ENCODE measurements at places on chromosomes 2 and 18.
A peak's percentile ranks its signal among the peaks of the same experiment; 100 is the strongest.

- no peak for DNase-seq
Measured at GRCh38 chr2:216404010-216404618, 8.2 kb upstream of the SMARCAL1 start.

DNA sequence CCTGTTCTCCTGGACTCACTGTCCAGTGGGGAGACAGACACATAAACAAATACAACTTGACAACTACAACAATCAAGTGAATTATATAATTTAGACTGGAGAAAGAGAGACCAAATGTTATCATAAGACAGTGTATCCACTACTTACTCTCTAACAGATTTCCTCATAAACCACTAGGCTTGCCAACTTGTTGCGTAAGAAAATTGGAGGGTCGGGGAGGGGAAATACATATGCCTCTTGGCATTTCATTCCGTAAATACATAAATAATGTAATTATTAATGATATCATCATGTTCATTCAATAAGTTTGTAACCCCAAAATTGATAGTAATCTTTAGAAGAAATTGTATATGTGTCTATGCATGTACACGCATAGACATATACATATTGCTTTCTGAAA lies 14.9 kb downstream of the RAB6D start:
- DNase-seq, result no peak

DNA sequence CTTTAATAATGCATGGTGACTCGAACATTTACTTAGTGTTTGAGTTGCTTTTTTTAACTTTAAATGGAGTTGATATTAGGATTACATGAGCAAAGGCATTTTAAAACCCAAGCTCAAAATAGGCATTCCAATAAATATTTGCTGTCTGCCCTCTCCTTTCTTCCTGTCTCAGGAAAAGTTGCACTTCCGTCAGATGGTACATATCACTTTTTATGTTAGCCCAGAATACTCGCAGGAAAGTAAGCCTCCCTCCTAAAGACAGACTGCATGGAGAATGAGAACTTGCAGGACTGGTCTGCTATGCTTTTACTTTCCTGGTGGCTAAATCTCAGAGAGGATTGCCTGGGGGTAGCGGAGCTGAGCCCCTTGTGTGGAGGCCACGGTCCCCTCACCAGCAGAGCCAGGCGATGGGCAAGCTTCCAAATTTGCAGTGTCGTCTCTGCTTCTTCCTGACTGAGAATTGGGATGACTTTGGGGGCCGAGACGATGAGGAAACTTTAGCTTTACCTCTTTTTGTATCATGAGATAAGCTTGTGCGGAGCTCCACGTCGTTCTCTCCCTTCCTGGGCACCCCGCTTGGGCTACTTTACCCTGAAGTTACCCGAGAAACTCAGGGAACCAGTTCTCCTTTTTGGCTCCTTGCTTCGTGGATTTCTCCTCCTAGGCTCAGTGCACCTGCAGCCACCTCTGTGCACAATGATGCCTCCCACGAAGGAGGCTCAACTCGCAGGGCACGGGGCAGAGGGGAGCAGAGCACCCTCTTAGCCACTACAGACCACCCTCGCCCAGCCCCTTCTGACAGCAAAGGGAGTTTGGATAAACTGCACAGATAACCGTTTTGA lies 223.3 kb downstream of the SH3RF3 start:
- no peak for DNase-seq

- DNase-seq, result no peak
Measured at GRCh38 chr2:148702475-148702874, 57.9 kb downstream of the EPC2 start.

DNA sequence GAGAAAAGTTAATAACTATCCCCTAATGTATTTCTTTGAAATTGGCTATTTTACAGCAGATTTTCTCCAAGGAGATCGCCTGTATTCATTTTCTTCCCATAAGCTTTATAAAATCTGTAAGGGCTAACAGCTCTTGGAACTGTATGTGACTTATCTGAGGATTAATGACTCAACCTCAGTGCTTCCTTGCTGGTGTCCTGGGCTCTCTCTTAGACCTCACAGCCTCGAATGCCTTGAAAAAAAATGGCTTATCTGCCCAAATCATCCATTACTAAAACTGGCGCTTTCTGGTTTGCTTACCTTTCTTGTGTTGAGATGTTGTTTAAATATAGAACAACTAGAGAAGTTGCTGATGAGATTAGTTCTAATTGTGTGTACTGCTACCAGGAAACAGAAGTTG lies 713.6 kb downstream of the SLC4A3 start:
- no peak for DNase-seq

DNA sequence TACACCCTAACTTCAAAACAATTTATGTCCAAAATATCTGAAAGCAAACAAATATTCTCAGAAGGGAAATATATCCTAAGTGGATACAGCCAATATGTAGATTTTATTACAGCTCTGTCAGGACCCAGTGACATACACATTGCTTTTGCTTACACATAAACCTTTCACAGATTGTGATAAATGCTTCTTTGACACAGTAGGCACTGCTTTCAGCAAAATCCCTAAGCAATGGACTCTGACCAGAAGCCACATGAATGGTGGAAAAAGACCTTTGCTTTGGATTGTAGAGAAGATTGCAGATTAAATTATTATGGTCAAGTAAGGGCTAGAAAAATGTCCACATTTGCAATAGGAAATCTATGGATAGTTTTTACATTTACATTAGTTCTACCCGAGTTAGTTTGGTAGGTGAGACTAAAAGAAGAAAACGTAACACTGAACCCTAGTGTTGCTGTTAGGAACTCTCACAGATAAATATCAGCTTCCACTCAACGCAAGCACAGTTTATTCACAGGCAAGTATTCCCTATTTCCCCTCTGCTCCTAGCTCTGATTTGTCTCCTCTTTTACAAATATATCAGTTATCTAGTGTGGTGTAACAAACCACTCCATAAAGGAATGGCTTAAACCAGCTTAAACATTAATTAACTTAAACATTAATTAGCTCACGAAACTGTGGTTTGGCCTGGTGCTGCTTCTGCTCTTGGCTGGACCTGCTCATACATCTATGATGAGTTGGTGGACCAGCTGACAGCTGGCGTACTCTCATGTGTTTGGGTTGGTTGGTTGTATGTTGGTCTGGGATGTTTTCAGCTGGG lies 23.6 kb upstream of the SERPINE2 start:
- no peak for DNase-seq

DNA sequence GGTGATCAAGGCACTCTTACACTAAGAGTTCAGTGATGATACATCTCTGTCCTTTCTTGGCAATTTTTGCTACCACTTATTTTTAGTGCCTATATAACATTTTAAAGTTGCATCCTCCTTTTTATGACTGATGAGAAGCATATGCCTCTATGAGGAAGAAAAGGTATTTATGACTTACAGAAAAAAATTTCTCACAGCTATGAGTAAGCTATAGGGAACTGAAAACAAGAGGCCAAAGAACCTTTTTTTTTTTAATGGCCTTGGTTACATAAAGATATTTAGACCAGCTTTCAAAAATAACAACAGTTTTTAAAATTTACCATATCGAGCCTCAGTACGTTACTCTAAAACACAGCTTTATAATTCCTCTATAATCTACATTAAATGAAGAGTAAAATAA lies 21.3 kb downstream of the MBD5 start:
- no peak for DNase-seq

DNA sequence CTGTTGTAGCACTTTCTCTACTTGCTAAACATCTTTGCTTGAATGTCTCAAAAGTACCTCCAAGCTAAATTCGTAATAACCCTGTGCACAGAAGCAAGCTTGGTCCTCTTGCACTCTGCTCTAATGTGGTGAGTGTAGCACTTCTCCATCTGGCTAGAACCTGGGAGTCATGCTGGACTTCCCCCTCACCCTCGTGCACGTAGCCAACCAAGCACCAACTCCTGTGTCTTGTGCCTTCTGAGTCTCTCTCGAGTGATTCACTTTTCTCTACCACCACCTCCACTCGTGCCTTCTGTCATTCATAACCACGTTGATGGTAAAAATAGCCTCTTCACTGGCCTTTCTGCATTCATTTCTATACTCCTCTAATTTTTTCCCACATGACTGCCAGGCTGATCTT lies 91.9 kb upstream of the KCNE4 start:
- no peak for DNase-seq

DNA sequence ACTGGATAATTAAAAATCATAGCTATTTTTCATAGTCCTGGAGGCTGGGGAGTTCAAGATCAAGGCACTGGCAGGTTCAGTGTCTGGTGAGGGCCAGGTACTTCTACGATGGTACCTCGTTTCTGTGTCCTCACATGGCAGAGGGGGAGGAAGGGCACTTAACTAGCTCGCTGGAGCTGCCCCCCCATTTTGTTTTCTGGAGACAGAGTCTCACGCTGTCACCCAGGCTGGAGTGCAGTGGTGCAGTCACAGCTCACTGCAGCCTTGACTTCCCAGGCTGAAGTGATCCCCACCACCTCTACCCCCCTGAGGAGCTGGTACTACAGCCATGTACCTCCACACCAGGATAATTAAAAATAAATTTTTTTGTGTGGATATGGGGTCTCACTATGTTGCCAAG lies 40.3 kb downstream of the ASB1 start:
- DNase-seq, result no peak

- no peak for DNase-seq
Measured at GRCh38 chr2:74191596-74192380, 6.6 kb upstream of the MTHFD2 start.

DNA sequence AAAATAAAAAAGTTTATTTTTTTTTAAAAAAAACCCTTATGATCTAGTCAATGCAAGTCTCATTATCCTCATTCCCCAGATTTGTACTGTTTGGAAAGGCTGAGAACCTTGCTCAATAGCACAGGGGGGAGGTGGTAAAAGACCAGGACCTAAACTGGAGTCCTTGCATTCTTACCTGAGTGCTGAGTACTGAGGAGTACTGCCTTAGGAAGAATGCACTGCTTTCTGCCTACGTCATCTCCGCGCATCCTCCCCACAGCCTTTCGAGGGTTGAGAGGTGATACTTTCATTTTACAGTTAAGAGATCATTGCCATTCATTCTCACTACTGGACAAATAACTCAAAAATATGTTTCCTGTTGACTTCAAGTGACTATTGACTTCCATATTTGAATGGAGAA lies 73.8 kb downstream of the MAP3K20 start:
- DNase-seq, result peak; percentile 53

DNA sequence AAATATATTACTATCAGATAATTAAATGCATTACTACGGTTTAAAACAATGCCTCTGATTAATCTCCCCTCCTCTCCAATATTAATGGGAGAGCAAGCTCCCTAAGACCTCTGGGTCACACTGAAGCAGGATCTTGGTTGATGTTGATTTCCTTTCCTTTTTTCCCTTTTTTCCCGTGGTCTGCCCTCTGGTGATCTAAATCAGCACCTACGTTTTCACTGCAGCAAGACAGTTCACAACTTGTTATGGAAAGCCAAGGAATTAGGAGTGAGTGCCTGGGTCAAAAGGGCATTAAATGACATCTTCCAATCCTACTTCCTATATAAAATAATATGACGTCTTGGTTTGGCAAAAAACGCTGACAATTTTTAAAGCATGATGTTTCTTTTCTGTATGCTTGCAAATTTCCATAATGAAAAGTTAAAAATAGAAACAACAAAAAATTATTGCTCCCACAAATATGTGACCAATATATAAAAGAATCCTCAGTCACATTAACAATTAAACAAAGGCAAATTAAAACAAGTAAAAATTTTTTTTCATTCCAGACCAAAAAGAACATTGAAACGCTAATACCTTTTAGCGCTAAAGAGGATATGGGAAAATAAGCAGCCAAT lies 7.9 kb upstream of the CFAP36 start:
- DNase-seq, result no peak

DNA sequence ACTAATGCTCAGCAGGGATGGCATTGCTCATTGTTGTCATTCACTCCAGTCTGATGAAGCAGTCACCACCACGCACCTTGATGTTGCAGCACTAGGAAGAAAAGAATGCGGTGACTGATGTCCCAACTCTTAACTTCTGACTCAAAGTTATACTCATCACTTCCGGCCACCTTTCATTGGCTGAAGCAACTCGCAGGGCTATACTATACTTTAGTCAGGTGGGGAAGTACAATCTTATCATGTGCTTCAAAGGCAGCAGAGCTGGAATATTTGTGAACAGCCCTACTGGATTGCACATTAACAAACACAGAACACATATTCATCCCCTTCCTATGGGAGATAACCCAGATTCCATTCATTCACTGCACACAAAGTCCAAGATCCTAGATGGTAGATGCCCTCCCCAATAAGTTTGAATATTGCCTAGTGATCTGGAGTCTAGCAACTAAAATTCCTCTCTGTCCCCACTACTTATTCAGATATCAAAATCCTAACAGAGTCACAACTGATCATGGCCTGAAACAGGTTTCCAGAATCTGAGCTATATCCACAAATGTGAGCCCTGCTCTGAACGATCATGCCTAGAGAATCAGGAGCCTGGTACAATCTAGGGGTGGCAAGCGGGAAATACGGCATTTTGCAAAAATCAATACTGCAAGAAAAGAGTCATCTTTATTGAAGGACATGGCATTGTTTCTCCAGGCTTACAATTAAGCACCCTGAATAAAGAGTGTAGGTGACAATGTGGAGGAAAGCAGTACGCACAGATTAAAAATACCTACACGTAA lies 3.4 kb upstream of the SPATS2L start:
- DNase-seq, result no peak

DNA sequence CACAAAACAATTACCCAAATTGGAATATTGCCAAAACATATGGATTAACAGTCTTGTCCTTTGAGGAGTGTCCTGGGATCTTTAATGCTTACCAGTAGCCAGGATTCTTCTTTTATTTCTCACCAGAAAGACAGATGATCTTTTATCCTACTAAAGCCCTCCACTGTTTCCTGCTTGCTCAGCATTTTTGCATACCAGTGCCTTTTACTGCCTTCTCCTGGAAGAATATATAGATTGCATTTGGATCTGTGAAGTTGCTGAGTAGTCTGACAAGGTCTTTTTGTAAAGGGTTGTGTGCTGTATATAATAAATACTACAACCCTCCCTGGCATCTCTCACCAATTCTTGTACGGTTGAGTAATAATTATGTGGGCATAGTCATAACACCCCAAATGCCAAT lies 652.2 kb downstream of the LRRTM4 start:
- DNase-seq, result no peak

GRCh38 chr2:104945121-104945520 lies 91.2 kb downstream of the POU3F3 start:
- no peak for DNase-seq

GRCh38 chr18:8812631-8813030 lies 107.3 kb downstream of the MTCL1 start:
- no peak for DNase-seq

DNA sequence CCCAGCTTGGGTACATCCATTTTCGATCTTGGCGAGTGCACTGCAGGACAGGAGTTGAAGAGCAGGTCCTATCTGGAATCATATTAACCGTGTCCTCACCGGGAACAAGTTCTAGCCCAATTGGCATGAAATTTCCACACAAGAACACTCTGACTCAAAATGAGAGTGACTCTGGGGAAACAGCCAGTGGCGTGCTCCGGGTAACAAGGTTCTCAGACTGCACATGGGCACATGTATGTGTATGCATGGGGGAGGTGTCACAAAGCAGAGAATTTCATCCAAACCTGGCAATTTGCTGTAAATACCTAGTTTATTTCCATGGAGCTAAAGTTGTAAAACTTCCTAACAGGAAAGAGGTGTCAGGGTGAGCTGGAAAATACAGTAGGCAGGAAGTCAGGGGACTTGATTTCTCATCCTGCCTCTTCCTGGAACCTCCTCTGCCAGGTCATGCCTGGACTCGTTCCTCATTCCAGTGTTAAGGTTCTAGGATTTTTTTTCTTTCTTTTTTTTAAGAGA lies 1.7 kb downstream of the TUBB6 start:
- no peak for DNase-seq
